ENCODE measurements at places on chromosomes 13 and 19.

DNA sequence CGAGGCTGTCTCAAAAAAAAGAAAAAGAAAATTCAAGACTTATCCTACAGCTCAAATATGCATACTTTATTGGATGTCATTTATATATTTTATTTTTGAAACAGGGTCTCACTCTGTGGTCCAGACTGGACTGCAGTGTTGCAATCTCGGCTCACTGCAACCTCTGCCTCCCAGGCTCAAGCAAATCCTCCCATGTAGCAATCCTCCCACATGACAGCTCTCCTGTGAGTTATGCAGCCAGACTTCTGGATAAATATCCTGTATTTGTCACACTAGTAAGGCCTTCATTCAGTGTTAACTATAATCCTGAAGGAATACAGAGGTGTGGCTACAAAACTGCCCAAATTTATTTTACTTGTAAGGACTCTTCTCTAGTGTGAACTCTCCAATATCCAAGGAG lies 7.2 kb downstream of the ZNF552 start:
- DNase-seq = no peak

- DNase-seq = peak; percentile 79
Measured at GRCh38 chr19:41144403-41144802, 30.2 kb downstream of the CYP2F1 start.

DNA sequence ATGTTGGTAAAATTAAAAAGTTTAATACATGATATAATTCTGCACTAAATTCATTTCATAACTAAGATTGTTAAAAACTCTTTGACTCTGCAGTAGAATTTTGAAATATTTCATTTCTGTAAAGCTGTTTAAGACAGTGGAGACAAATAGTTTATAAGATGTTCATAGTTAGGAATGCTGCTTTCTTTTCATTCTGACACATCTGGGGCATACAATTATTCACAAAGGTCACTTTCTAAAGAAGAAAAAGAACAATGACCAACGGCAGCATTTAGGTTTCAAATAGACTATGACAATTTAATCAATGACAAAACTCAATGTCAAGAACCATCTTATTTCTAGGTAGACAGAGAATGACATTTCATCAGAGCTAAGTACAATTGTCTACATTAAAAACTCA lies 1422.1 kb downstream of the PCDH9 start:
- no peak for DNase-seq

GRCh38 chr13:37068962-37069361 lies 9.5 kb upstream of the SUPT20H start:
- DNase-seq = peak; percentile 9

DNA sequence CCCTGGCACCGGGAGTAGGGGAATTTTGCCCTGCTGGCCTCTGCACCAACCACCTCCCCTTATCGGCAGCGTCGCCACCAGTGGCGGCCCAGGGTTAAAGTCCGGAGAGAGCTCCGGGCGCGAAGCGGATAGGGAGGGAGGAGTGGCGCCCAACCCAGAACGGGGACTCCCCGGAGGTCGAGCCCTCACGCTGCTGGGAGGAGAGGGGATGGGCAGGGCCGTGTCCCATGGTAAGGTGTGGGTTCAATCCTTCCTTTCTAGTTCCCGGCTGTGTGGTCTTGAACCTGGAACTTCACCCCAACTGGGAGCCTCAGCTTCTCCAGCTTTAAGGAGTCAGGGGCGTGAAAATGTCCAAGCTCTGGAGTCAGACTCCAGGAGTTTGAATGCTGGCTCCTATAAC lies 23.3 kb upstream of the BCL3 start:
- no peak for DNase-seq

GRCh38 chr19:50199259-50199555 lies 4.2 kb upstream of the MYH14 start:
- no peak for DNase-seq

Data from hematopoietic multipotent progenitor cell treated with erythropoietin and hydrocortisone succinate and interleukin-3 and kit ligand, for 15 days (in vitro differentiated cells).